ENCODE measurements at places on chromosomes 6 and 20. TPM values are rescaled to one million over a fixed set of nuclear protein-coding genes. Genes with fewer than 3 reads are reported as not detected.

GRCh38 chr20:24673678-24674570 lies 204.5 kb downstream of the SYNDIG1 start:
- no peak for DNase-seq

DNA sequence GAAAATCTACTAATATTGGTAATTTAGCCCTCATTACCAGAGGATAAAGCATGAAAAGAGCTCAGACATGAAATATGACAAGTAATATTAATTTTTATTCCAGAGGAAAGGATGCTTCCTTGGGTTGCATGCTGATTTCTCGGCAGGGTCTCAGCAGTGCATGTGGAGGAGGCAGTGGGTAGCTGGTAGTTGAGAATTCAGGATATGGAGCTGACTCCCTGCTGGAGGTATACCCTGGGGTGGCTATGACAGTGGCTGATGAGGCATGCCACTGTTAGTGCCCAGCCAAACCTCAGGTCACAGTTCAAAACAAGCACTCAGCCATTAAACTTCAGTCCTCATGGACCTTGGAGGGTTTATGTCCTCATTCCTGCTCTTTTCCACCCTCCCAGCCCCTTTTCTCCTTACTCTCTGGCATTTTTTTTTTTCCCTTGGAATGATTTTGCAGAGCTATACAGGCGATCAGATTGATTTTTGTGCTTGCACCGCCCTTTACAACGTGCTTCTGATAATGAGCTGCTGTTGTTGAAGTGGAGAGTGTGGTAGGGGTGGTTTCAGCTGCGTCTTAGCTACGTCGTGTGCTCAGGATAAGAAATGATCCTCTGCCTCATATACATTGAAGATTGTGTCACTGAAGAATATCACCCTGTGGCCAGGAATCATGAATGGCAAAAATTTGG lies 761.9 kb upstream of the MMS22L start:
- DNase-seq: no peak

GRCh38 chr6:128981716-128982115 lies 98.8 kb downstream of the LAMA2 start:
- DNase-seq: no peak

GRCh38 chr6:35610830-35611229 lies 77.9 kb downstream of the FKBP5 start:
- no peak for DNase-seq

DNA sequence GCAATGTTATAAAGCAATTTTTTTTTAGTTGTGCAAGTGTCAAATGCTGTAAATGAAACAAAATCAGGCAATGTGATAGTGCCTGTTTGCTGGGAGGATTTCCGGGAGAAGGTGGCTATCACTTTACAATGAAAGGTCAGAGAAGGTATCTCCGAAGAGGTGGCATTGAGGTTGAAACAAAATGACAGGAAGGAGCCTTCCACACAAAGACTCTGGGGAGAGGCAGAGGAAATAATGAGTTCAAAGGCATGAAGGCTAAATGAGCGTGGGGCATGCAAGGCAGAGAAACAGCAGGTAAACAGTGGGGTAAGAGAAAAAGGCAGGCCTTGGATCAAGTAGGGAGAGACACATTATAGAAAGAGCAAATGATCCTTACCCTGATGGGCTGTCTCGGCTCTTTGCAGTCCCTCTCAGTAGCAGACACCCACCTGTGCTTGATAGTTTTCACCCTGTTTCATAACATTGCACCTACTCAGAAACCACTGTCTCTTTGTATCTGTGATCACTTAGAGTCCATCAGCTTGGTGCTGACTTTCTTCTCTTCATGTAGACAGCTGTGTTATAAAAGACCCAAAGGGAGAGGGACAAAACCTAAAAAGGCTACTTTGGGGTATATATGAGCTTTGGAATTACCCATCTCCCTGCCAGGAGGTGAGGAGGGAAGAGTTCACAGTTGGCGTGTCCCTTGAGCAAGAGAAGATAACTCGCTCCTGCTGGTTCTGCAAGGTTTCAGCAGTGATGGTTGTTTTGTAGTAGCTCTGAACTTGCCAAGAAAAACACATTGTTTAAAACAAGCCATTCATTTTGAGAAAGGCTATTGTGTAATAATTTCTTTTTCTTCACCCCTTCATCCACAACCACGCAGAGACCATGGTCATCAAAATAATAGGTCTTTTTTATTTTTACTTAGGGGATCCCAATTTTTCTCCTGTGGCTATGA lies 22.3 kb downstream of the NRN1 start:
- no peak for DNase-seq

DNA sequence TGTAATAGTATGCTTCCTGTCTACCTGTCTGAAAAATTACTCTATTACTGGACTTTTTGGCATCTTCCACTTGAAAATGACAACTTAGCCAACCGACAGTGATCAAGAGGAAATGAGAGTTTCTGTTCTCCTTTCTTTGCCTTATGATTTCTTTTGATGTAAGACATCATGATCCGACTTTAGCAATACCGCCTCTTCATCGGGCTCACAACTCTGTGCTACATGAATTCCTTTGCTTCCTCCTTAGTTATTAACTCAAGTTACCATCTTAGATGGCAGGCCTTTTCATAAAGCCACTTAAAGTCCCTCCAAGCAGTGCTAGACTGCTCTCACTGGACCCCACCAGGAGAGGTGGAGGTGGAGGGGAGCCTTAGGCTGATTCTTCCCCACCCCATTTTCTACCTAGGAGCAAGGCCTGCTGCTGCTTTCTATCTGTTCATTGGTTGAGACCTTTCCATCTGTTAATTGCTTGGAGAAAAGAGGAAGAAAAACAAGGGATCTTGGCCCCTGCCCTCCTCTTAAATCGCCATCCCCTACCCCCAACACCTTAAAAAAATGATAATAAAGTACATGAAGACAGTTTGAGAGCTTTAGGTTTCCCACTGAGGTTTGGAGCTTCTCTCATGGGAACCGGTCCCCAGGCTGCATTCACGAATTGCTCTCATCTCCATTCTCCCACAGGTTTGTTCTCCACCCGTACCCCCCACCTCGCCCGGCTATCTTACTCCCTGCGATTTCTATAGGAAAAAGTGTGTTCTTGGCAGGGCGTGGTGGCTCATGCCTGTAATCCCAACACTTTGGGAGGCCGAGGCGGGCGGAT lies 21.6 kb upstream of the MCM3 start:
- DNase-seq: no peak

DNA sequence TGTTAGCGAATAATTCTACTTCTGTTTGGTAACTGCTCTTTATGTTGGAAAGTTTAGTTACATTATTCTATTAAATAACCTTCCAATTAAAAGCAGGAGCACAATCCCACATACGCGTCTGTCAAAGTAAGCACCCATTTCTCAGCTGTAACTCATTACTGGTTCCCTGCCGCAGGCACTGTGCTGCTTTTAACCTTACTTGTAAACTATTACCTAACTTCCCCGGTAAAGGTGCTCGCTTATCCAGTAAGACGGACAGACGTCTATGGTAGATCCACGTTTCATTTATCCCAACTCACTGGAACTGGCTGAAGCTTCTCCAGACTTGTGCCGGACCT lies 529 bp upstream of the ENPP4 start:
- DNase-seq: no peak

- DNase-seq: no peak
These were observed 21.2 kb upstream of the ASF1A start for GRCh38 chr6:118872726-118873125.

DNA sequence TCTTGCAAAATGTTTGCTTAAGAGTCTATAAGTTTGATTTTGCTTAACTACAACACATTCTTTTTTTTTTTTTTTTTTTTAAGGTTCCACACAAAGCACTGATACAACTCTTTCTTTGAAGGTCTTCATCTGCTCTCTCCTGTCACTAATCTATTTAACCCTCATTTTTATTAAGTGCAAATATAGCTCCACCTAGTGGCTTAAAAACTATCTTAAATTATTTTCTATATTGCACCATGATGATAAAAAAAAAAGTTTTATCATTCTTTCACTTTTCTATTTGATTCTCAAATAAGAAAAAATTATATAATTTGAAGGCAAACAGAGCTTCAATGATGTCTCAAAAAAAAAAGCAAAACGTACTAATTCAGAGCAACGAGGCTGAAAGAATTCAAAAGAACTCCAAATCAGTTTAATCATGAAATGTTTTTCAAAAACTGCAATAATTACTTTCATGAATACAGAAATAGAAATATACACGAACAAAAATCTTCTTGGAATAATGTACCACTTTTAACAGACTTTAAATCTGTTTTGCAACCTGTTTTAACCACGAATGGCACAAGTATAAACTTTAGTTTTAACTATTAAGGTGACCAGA lies 12.8 kb downstream of the ESF1 start:
- DNase-seq: no peak

- DNase-seq: no peak
These were observed 657.7 kb upstream of the CITED2 start for GRCh38 chr6:140032189-140032588.

- DNase-seq: no peak
These were observed 9.2 kb upstream of the GHRH start for GRCh38 chr20:37270576-37271420.

DNA sequence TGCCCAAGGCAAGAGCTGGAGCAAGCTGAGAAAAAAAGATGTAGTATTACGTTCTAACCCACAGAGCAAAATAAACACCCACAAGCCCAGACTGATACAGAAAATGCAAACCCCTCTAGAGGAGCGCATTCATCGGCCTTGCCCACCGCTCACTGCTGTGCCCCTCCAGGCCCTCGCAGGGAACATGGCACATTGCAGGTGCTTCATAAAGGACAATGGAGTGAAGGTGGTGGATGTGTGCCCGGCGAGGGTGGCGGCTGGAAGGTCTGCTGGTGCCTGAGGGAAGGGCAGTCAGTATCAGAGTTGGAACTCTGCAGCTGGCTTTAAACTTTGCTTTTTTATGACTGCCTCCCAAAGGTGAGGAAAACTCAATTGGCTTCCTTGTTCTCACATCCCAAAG lies 18.5 kb upstream of the IRF4 start:
- no peak for DNase-seq

The DUSP15 gene
- total RNA-seq: not detected

The SLC35F1 gene
- not detected for total RNA-seq

The PCSK2 gene
- not detected for total RNA-seq

The MED23 gene
- 34.0 TPM for total RNA-seq

The PRR18 gene
- not detected for total RNA-seq

The MRS2 gene
- total RNA-seq: 30.7 TPM

The OOEP gene
- total RNA-seq: not detected

The NKX2-2 gene
- not detected for total RNA-seq

Measured in activated T-helper 1 cell treated with anti-CD3 and anti-CD28 coated beads, Interleukin-12 subunit alpha, Interleukin-12 subunit beta, Interleukin-2, Interleukin-4 antibody, amounts not matched to agents 30 ng/mL and 10 ng/mL and 1 ng/mL, durations not matched to agents 14 hours and 24 hours and 36 hours (primary cell).